ENCODE measurements at places on chromosomes 3 and 15.

GRCh38 chr3:24687671-24688070 is 193.0 kb upstream of the THRB start:
- no peak for DNase-seq

- DNase-seq: no peak
Observed at GRCh38 chr3:125280668-125281361, 68.3 kb upstream of the SLC12A8 start.

DNA sequence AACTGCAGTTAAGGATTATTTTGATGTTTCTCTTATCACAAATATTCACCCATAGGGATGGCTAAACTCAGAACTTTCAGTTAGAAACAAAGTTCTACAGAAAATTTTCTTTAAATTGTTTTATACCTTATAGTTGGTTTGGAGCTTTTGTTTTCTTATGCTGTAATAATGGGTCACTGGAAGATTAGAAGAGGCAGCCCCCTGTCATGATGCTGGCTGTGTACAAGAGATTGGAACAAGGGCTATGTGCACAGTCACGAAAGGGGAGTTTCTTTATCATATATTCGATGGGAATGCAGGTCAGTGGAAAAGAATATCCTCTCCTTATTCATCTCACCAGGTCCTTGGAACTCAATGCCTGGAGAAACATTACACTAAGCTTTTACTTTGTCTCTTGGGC is 12.0 kb upstream of the CPA3 start:
- DNase-seq: no peak

DNA sequence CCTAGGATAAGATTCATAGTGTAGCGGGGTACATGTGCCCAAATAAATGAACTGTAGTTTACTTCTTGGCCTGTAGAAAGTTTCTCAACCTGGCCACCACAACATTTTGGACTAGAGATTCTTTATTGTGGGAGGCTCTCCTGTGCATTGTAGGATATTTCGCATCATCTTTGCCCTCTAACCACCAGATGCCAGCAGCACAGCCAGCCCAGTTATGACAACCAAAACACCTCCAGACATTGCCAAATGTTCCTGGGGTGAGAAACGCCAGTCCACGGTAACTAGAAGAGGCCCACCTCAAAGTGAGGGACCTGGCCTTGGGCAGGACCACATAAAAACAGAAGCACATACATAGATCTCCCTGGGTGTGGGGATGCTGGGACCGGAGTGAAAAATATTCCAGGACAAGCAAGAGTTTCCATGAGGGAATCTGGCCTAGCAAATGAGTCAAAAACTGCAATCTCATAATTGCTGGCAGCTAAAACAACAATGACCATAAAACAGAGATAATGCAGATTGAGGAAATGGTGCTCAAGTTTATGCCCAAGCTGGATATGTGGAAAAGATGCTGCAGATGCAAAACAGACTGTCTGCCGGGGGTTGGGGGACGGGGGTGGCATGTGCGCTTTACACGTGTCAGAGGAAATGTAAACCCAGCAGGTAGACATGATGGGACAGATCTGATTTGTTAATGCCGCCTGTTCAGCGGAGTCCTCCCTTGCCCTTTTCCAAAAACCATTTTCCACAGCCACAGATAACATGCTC is 39.7 kb downstream of the ARHGEF3 start:
- DNase-seq: peak; percentile 75

DNA sequence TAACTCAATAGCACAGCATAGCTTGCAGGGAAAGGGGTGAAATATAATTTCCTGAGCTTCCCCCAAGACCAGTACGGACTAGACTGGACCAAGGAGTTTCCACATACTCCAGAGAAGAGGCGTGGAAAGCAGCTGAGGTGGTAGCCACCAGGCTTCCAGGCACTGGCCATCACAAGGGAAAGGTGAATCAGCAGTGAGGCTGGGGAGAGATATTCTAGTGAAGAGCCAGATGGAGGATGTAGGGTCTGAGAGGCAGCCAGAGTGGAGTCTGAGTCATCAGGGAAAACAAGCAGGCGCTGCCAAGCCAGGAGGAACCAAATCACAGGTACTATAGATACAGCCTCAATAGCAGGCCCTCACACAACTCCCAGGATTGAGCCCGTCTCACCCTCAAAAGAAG is 9.6 kb upstream of the RASA2 start:
- no peak for DNase-seq

DNA sequence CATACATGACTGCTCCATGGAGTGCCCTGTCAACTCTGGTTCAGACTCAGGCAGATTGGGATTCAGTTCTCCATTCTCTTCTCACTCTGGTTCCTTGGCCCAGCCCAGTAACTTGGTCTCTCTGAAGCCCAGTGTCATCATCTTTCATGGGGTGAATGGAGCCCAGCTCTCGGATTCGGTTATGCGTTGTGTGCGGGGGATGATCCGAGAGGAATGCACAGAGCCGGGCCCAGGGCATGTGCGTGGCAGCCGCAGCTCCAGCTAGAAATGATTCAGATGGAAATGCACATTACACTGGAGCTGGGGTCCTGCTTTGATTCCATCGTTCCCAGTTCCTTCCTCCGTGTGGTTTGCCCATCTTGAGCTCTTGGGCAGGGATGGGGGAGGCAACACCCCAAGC is 189.4 kb downstream of the FEZF2 start:
- DNase-seq: no peak

DNA sequence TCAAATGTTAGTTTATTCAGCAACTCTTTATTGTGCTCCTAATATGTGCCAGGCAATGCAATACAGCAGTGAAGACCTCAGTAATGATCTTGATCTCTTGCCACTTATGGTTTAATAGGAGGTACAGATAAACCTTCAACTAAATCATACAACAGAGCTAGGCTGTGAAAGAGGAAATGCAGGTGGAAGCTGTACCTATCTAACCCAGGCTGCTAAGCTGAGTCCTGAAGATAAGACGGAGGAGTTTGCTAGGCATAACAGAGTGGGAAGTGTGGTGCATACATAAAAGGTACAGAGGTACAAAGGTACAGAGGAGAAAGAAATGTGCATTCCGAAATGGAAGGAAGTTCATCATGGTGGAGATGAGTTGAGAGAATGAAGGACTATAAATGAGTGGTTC is 35.0 kb downstream of the KBTBD8 start:
- DNase-seq: no peak

DNA sequence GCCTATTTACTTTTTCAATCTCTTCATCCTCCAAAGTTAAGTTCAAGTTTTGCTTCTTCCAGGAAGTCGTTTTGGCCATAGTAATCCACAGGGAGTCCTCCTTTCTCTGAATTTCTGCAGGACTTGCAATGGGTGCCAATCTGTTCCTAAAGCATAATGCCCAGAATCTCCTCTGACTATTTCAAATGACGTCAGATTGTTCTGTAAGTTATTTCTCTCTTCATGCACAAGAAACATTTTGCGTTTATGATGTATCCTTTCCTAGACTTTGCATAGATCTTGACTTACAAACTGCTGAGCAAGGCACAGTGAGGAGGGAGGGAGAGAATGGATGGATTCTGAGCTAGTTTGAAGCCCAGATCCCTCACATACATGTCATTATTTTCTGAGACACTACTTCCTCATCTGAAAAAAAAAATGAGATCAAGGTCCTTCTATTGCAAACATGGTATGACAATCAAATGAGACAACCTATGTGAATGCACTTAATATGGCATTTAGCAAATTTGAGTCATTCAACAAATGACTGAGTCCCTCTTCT is 103.1 kb downstream of the MEX3B start:
- no peak for DNase-seq

GRCh38 chr15:77915261-77915960 is 162.1 kb downstream of the TBC1D2B start:
- DNase-seq: no peak

GRCh38 chr15:98690272-98690950 is 42.1 kb downstream of the IGF1R start:
- no peak for DNase-seq

DNA sequence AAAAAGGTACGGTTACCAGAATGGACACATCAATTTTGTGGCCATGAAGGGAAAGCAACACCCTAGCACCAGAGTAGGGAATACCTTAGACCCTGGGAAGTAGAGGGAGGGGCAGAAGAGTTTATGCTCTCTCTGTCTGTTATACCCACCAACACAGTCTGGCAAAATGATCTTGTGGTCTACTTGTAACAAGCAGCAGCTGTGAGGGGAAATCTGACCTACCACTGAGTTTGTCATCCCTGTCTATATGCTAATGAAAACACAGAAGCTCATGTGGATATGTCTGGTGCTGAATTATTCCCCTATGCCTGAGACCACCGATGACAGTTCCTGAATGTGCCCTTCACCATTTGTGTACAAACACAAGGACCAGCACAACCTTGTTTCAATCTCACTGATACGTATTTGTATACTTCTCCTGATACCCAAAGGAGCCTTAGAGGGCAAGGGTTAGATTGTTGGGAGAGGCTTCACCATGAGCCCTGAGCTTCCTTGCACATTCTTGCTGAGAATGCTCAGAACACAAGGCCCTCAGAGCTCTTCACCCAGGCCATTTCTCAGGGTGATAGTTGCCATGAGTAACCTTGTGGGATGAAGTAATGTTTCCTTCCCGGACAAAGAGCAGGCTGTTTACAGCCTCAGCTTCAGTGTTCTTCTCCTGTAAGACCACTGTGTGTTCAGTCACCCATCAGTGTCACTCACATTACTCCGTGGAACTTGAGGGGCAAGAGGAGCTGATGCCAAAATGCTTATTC is 24.7 kb upstream of the ZNF639 start:
- no peak for DNase-seq

DNA sequence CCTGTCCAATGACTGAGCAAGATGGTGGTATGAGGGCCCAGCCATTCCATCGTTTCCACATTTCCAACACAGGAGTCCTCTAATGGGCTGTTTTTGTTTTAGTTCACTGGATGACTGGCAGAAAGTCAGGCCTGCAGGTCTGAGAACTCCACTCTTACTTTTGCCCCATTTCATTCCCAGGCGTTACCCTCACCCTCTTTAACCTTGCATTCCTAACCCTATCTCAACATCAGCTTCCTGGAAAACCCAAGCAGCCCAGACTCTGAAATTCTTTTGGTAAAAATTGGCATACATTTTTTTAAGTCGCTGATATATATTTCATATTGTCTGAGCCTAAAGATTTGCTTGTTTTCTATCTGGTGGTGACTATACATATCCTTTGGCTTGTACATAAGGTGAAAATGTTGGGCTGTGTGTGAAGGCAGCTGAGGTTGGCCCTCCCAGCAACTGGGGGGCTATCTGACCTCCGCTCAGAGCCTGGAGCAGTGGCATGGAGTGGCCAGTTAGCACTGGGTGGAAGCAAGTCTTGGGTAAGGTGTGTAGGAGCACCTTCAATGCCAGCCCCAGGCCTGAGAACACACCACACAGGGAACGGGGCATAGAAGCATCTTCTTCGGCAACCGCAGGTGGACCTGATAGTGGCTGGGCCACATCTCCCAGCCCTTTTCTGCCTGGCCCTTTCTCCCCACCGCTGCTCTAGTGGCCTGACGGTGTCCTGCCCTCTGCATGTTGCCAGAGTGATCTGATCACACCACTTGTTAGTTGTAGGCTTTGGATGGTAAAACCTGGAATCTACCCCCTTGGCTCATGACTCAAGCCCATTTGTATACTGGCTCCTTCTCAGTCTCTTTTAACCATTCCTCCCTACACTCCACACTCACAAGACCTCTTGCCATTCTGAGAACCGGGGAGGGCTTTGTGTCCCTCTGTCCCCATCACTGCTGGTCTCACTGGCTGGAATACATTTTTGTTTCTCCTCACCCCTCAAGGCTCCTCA is 50.0 kb downstream of the AMOTL2 start:
- no peak for DNase-seq

GRCh38 chr3:53884623-53885022 is 2.7 kb upstream of the ACTR8 start:
- DNase-seq: no peak

- no peak for DNase-seq
Observed at GRCh38 chr3:197518881-197519421, 36.8 kb downstream of the BDH1 start.

GRCh38 chr15:68808770-68809169 is 11.9 kb downstream of the ANP32A start:
- DNase-seq: no peak

DNA sequence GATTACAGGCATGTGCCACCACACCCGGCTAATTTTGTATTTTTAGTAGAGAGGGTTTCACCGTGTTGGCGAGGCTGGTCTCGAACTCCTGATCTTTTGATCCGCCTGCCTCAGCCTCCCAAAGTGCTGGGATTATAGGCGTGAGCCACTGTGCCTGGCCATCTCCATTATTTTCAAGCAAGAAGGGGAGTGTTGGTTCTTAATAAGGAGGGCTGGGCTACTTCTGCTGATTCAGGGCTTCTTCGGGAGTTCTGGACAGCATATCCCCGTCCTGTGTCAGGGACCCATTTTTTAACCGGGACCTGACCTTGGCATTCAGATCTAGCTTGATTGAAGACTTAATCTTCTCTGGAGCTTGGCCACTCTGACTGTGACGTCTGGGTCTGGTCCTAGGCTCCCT is 74.1 kb upstream of the SYN2 start:
- DNase-seq: peak; percentile 29

DNA sequence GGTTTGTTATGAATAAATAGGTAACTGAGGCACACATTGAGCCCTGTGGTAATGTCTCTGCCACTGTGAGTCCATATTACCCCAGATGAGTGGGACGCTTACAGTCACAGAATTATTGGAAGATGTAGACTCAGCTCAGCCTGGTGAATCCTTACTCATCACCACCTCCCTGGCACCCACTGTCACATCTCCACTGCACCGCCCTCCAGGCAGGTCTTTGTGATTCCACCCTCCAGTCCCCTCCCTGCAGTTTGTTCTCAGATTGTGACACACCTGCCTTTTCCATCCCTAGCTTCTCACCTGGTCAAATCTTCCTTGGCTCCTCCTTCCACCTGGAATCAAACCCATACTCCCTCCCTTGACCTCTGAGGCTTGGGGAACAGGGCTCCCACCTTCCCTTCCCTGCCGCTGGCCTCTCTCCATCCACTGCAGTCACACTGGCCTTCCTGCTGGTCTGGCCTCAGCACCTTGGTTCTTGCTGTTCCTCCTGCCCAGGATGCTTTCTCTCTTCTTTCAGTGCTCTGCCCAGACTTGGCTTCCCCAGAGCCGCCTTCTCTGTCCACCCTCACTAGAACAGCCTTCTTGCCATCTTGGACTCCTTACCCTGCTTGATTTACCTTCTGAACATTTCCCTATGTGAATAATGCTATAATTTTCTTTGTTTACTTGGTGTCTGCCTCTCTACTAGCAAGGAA is 9.4 kb downstream of the SLC6A20 start:
- peak; percentile 65 for DNase-seq

- no peak for DNase-seq
Observed at GRCh38 chr3:77329116-77329515, 289.2 kb downstream of the ROBO2 start.

DNA sequence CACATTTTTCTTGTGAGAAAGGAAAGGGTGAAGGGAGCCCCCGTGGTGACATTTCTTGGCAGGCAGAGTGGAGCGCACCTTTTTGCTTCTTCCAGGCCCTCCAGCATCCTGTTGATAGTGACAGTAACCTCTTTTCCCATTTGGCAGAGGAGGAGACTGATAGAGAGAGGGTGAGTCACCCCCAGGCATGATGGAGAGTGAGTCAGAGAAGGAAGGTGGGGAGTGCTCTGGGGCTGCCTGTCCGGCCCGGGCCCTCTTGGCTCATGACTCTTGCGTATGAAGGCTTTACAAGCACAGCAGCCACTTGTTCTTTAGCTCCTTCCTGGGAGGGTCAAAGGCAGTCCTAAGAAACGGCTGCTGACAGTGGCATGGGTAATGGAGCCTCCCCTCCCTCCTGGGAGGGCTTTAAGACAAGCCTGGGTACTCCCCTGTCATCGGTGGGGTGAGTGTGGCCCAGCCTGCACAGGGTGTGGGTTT is 16.0 kb downstream of the ANKRD63 start:
- DNase-seq: peak; percentile 97
